Stomach (tissue), 19 donors: ENCODE measurements at places on chromosomes 3 and 15.

DNA sequence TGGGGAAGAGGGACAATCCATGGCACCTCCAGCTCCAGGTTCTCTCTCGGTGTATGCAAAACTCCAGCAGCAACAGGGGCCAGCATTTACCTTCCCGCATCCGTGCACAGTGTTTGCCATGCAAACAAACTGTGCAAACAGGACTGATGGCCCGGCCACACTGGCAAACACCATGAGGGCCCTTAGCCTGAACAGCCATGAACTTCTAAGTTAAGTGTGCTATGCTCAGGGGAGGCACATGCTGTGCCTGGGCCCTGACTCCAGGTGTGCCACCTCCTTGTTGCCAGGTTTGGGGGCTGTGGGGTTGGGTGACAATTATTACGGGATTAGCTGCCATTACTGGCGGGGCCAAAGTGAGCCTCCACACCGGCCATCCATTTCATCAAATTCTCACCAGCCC lies 57.5 kb downstream of the CACNA2D2 start:
- peak; percentile 87 for DNase-seq

- DNase-seq: no peak
These were observed 44.2 kb downstream of the MGLL start for GRCh38 chr3:127777921-127778656.

- DNase-seq: peak; percentile 26
These were observed 436.0 kb upstream of the NR2F2 start for GRCh38 chr15:95894407-95894956.

GRCh38 chr3:149816986-149817385 lies 4.0 kb downstream of the RNF13 start:
- no peak for DNase-seq

GRCh38 chr3:156161172-156161571 lies 40.8 kb downstream of the KCNAB1 start:
- no peak for DNase-seq

- DNase-seq: no peak
These were observed 177.6 kb downstream of the GHSR start for GRCh38 chr3:172270557-172271166.

DNA sequence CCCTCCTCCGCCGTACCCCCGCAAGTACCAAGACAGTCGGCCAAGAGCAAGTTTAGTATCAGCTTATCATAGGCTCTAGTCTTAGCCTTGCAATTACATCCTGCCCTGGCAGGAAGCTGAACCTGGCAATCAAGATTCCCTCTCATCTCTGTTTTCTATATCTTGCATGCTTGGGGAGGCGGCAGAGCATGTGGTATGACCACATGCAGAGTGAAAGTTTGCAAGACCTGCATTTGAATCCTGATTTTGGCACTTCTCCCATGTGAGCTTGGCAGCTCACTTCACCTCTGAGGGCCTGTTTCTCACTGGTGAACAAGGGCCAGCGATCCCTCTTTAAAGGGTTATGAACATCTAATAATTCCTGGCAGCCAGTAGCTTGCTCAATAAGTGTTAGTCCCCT lies 106.1 kb upstream of the FRMD4B start:
- no peak for DNase-seq

DNA sequence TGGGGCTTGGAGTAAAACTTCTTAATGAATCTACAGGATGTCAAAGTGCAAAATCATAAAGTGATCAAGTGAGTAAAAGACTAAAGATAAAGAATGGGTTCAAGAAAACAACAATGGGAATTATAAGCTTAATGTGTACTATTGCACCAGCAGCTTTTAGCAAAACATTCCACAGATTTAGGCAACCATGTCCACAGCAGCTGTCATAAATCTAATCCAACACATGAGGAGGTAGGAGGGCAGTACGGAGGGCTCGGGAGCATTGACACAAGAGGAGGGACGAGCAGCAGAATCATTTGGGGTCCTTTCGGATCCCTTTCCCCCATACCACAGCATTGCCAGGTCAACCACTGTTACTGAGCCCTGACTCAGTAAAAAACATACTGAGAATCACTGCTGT lies 464.3 kb upstream of the WNT5A start:
- no peak for DNase-seq

- no peak for DNase-seq
These were observed 125.0 kb upstream of the PLXNA1 start for GRCh38 chr3:126857928-126858327.

DNA sequence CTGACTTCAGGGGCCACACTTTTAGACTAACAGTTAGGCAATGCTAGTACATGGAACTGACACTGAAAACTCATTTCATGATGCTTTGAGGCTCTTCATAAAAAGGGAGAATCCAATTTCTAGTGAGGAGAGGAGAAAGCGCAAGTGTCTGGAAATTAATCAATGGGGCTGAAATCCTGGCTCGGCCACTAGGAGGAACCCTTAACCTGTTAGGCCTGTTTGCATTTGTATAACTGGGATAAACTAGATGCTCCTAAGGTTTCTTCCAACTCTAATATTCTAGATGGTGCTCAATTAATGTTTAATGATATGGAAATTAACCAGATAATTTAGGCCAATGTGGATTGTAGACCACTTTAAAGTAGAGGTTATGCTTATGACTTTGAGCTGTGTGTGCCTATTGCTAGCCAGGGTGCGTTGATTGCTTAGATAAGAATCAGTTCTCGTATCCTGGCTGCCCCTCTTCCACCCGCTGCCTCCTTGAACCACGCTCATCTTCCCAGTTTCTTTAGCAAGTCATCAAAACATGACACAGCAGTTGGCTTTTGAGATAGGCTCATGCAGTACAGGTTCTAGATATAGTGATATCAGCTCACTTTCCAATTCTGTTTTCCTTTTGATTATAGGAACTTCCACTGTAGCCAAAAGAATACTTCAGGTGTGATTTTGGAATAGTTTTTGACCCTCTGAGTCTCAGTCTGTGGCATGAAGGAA lies 16.8 kb upstream of the CRBN start:
- no peak for DNase-seq

GRCh38 chr3:159974-160373 lies 36.6 kb upstream of the CHL1 start:
- no peak for DNase-seq

GRCh38 chr3:16466822-16467221 lies 46.7 kb downstream of the RFTN1 start:
- DNase-seq: no peak

DNA sequence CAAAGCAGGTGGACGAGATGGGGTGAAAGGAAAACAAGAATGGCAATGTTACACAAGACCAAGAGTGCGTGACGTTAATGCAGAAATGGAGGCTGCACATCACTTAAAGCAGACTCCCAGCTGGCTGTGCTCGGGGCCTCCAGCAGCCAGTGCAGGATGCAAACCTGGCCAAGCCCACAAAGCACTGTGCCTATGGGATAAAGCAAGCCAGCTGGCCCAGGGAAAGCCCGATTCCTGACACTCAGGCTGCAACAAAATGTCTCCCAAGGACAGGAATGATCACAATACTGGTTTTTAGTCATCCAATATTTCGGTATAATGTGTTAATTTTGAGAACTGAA lies 86.2 kb downstream of the SEC22A start:
- no peak for DNase-seq

- no peak for DNase-seq
These were observed 712.7 kb upstream of the LMCD1 start for GRCh38 chr3:7788881-7789280.

- no peak for DNase-seq
These were observed 69.1 kb downstream of the SEMA6D start for GRCh38 chr15:47786371-47786770.

- no peak for DNase-seq
These were observed 405.0 kb upstream of the IL12A start for GRCh38 chr3:159583662-159584061.

- DNase-seq: no peak
These were observed 54.9 kb downstream of the C3orf85 start for GRCh38 chr3:109191421-109191820.

- DNase-seq: no peak
These were observed 2.1 kb downstream of the ANKUB1 start for GRCh38 chr3:149790268-149790667.

- no peak for DNase-seq
These were observed 98.3 kb upstream of the ABI3BP start for GRCh38 chr3:101091489-101091888.

GRCh38 chr15:76987276-76987675 lies 7.7 kb upstream of the PSTPIP1 start:
- no peak for DNase-seq

DNA sequence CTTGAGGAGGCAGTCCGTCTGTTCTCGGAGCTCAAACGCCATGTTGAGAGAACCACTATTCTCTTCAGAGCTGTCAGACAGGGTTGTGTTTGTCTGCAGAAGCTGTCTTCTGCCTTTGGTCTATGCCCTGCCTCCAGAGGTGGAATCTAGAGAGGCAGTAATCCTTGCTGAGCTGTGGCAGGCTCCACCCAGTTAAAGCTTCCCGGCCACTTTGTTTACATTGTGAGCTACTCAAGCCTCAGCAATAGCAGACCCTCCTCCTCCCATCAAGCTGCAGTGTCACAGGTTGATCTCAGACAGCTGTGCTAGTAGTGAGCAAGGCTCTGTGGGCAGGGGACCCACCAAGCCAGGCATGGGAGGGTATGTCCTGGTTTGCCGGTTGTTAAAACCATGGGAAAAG lies 8.9 kb downstream of the OR5AC2 start:
- no peak for DNase-seq
